ENCODE measurements at places on chromosomes 3 and 15.
A peak's percentile ranks its signal among the peaks of the same experiment; 100 is the strongest.

DNA sequence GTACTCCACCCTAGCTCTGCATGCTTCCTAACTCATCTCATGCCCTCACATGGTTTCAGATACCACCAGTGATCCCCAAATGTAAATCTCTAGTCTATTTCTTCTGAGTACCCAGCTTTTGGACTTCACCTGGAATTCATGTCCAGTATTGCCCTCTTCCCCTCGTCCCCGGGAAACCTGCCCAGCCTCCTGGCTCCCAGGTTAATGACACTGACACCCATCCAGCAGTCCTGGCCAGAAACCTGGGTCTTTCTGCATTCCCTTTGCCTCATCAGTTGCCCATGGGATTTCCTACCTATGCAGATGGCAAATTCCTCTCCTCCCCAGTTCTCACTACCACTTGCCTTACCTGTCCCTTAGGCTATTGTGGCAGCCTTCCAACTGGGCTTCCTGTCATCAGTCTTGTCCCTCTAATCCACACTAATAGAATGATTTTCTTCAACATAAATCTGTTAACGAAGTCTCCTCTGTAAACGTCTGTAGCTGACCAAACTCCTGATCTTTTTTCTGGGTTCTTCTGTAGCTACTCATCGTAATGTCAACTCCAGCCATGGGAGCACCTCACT, 15.3 kb upstream of the MYLK start:
- DNase-seq: no peak

GRCh38 chr15:39320886-39321285, 260.0 kb upstream of the THBS1 start:
- DNase-seq: peak; percentile 58

DNA sequence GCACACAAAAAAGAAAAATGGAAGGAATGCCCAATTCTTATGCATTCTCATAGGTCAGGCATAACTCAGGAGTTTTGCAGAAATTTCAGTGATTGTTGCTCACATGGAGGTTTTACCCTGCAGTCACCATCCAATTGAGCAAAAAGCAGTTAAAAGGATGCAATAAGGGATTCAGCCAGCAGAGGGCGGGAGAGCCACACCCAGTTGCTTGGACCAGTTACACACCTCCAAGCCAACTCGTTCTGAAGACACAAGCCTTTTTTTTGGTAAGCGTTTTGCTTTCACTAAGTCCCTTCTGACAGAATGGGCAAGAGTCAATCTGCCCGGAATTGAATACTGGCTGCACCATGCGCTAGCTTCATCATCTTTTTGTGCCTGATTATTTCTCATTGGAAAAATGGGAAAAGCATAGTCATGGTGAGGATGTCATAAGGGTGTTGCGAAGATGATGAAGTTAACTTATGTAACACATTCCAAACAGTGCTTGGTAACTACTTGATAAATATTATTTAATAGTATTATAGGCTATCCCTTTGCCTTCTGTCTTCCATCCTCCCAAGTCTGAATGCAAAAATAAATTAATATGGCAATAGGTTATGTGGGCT, 154.4 kb upstream of the SGO1 start:
- peak; percentile 56 for DNase-seq

DNA sequence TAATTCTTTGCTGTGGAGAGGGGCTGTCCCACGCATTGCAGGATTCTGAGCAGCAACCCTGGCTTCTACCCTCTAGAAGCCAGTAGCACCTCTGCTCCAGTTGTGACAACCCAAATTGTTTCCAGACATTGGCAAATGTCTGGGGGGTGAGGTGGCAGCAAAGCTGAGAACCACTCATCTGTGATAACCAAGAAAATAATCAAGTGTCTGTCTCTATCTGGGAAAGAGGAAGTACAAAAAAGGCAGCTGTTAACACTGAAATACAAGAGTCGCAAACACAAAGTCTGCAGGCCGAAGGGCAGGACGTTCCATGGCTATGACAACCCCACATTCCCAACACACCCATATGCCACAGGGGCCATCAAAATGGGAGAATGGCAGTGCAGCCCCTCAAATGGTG, 42.2 kb upstream of the GNB5 start:
- no peak for DNase-seq

GRCh38 chr15:59170295-59171066, 36.2 kb upstream of the LDHAL6B start:
- DNase-seq: peak; percentile 72

DNA sequence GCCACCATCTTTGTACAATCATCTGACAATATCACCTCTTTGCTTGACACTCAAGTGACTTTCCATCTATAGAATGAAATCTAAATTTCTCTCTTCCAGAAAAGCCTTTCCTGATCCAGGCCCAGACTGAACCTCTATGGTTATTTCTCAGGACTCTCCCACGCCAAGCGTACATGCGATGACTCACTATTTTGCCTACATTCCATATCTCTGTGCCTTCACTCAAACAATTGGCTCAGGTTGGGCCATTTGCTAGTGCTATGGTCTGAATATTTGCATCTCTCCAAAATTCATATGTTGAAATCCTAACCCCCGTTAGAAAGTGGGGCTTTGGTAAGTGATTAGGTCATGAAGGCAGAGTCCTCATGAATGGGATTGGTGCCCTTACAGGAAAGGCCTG, 43.9 kb downstream of the ST3GAL6 start:
- DNase-seq: peak; percentile 79

- no peak for DNase-seq
Measured at GRCh38 chr3:80238606-80239005, 470.8 kb upstream of the ROBO1 start.

DNA sequence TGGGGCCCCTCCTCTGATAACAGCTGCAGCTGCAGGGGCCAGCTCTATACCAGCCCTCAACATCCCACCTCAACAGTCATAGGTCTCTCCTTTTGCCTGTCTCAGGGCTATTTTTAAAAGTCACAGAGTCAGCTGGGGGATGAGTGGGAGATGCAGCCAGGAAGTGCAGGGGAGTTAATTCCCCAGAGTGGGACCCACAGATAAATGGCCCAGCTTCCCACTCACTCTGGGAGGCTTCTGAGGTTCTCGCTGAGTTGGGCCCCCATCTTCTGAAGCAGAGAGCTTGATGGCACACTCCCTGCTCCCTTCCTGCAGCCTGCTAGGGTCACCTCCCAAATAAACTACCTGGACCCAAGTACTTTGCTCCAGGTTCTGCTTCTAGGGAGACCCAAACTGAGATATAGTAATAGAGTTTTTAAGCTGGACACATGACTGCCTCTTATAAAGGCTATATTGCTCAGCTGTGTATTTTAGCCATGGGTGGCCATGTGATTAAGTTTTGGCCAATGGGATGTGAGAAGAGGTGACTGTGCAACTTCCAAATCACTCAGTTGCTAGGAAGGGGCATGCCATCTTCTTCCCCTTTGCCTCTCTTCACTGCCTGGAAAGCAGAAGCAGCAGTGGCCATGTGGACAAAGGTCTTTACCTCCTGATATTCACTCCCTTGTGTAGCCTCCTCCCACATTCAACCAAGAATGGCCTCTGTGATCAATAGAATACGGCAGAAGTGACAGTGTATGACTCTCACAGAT, 15.5 kb upstream of the VIPR1 start:
- no peak for DNase-seq

DNA sequence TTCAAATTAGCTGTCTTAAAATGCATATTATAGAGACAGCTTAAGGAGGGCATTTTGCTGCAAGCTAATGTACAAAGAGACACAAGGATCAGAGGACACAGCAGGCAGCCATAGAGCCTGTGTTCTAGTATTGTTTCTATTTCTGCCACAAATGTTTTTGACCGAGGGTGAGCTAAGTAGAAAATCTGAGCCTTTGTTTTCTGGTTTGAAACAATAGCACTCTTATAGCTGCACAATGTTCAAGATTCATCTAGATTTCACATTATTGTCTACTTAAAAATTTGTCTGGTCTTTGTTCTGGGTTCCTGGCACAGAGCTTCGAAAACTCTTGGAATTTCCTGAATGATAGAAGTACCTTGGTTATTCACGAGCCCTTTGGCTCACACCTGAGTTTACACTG, 40.0 kb upstream of the TUSC7 start:
- DNase-seq: no peak

DNA sequence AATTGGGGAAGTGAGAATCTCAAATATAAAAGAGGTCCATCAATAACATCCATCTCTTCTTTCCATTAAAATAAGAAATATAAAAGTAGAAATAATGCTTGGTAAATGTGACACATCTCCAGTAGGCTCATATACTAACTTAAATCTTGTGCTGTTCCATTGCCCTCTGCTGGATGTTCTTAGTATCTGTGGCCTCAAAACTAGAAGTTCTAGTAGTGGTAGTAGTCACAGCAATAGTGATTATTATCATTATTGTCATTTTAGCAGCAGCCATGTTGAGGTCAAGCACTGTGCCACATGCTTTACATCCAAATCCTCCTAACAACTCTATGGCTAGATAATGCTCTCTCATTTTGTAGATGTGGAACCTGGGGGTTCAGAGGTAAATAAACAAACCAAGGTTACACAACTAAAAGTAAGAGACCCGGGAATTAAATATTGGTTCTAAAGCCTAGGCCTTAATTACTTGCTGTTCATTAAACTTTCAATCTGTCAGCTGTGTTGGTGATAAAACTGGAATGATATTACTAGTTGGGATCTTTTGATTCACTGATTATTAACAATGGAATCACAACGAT, 20.2 kb upstream of the BTLA start:
- DNase-seq: peak; percentile 86

DNA sequence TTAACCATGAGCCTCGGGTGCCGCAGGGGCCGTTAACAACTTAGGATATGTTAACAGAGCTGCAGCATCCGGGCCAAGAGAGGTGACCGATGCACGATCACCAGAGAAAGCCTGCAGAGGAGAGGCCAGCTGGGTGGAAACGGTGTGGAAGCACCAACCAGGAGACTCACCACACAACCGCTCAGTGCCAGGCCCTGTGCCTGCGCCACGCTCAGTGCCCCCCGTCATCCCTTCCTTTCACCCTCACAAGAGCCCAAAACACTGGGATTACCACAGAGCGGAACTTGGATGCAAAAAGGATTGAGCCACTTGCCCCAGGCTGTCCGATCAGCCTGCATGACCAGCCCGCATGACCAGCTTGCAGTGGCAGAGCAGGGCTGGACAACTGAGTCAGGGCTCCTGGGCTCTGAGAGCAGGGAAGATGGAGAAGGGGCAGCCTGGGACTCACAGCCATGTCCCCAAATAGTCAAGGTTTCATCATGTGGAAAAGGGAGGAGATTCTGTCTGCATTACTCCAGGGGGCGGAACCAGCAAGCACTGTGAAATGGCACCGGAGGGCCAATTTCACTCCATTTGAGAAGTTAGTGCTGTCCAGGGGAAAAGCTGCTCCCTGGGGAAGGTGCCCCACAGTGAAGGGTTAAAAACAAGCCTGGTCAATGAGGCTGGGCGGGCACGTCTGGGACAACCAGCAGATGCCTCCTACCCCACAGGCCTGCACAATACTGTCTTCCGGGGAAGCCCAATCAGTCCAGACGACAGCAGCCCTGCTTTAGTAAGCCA, 156.8 kb downstream of the ATP10A start:
- no peak for DNase-seq

DNA sequence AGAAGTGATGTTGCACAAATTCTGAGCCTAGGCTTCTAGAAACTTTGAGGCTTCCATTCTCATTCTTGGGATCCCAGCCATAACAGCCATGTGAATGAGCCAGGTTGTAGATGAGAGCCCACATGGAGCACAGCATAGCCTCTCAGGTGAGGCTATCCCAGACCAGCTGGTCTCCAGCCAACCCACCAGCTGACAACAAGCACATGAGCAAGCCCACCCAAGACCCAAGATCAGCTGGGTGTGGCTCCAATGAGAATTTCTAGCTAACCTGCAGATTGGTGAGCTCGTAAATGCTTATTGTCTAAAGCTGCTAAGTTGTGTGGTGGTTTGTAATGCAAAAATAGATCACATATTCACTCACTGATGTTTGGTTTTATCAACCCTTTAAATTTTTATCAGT, 14.4 kb downstream of the KY start:
- no peak for DNase-seq

DNA sequence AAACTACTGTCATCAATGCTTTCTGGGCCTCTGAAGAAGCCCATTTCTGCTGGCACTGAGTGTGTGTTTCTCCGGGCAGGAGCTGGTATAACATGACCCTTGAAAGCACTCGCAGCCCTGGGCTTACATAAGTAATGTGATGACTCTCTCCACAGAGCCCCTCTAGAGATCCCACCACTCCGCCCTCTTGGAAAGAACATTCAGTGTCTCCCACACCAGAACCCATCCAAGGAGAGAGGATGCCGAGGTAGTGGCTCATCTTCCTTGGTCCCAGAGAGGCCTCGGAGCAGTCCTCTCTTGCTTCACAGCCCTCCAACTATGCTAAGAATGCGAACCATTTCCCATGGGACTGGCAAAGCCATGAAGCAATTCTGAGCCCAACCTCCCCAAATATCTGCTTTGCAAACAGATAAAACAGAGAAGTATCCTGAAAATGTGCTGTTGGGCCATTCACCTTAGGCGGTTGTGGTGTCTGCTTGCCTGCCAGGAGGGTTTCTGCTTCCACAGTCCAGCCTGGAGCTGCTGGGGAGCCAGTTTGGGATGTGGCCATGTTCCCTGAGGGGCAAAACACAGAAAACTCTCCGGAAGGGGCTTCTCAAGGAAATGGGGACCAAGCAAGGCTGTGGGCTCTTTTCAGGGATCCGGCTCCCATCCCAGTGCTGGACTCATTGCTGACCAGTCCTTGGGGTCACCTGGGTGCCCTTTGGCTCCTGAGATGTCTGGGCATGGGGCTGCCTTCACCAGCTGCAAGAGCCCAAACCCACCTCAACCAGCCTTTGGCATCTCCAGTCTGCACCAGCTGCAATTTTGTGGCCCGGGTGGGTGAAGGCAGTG, 47.3 kb downstream of the AMOTL2 start:
- peak; percentile 92 for DNase-seq

DNA sequence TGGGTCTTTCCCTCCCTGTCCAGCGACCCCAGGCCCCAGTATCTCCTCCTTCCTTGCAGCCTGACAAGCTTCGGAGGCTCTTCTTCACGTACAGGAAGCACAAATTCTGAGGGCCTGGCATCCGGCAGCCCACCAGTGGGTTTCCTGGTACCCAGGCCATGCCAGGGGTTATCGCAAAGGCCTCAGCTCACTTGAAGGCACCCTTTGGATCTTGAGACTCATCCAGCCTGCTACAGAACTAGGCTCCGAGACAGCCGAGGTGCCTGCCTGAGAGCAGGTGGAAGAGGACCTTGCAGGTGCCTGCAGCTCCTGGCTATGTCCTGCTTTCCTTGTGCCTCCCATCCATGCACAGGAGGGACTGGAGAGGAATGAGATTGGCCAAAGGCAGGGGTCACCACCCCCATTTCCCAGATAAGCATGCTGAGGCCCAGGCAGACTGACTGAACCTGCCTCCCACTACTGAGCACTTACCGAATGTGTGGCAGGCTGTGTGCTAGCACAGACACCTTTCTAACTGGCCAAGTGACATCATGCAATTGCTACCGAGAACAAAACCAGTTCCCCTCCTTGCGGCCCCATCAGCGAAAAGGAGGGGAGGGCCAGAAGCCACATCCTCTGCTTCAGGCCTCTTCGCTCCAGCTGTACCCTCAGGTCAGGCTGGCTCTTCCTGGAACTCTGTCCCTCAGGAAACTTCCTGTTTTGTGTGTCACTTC, 11.2 kb downstream of the SH2D7 start:
- no peak for DNase-seq

DNA sequence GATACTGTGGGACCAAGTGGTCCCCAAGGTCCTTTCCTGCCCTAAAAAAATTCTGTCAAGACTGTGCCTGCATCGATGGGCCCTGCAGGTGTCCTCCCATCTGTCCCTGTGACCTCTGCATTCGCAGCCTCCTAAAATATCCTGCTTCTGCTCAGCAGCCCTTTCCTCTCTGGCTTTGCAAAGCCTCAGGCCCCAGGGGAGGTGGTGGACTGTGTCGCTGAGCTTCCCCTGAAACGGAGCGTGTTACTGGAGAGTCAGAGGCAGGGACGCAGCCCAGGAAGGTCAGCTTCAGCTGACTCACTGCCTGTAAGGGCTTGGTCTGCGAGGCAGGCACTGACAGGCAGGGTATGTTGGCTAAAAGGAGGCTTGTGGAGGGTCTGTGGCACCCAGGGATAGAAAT, 110.0 kb downstream of the RAB11A start:
- no peak for DNase-seq

Measured in fibroblast of lung (primary cell).